Activated T-cell treated with anti-CD3 and anti-CD28 coated beads for 24 hours (primary cell): ENCODE measurements at places on chromosomes 5 and 9.

GRCh38 chr5:81214848-81215247, 18.3 kb upstream of the CKMT2 start:
- DNase-seq: no peak

DNA sequence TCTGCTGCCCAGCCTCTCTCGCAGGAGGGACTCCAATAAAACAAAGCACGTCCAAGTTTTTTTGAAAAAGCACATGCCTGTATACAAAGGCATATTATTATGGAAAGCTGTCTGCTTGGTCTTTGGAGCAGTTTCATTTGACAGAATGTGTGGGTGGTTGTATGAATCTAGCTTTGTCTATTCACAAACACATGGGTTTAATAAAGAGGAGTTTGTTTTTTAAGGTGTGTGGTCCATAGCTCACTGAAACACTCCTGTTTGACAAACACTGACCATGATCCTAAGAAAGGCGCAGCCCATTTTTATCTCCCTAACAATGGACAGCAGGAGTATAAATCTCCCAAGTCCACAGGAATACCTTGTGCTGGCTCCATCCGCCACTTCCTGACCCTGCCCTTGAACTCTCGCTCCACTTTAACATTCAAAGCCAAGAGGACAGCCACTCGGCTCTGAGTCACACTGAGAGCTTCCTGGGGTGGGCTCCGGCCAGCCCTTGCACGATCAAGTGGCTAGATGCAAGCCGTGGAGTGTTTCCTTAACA, 371.9 kb downstream of the EBF1 start:
- no peak for DNase-seq

DNA sequence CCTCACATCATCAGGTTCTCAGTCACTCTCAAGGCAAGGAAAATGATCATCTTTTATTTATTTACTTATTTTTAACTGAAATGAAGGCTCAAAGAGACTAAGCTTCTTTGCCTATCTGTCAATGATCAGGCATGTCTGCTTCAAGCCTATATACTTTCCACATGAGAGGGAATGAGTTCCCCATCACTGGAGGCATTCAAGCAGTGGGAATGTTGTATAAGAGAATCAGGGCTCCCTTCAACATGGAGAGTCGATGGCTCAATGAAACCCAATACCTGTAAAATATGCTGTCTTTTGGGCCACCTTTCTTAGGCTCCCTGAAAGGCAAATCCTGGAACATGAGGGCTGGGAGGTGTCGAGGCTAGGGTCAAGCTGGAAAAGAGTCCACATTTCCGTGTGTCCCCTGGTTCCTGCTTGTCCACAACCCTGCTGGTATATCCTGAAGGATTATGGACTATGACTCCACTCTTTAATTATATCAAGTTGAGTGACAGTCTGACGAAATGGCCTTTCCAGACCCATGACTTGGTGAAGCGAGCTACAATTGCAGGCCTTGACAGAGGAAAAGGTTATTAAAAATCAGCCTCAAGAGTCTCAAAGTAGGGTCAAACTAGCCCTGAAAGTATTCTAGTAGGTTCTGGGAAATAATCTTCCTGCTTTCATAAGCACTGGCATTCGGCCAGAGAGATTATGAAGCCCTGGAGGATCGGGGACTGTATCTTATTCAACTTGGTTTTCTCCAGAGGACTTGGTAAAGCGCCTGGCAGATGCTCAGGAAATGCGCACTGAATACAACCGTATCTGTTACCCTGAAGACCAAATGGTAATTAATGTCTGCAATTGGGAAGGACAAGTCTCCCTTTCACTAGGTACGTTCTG, 145.9 kb upstream of the TBC1D2 start:
- no peak for DNase-seq

- DNase-seq: no peak
Observed at GRCh38 chr5:59358005-59358861, 535.3 kb downstream of the PDE4D start.

GRCh38 chr9:99030092-99030511, 74.8 kb upstream of the TGFBR1 start:
- DNase-seq: no peak

GRCh38 chr9:126616521-126616976, 2.8 kb downstream of the LMX1B start:
- DNase-seq: no peak

DNA sequence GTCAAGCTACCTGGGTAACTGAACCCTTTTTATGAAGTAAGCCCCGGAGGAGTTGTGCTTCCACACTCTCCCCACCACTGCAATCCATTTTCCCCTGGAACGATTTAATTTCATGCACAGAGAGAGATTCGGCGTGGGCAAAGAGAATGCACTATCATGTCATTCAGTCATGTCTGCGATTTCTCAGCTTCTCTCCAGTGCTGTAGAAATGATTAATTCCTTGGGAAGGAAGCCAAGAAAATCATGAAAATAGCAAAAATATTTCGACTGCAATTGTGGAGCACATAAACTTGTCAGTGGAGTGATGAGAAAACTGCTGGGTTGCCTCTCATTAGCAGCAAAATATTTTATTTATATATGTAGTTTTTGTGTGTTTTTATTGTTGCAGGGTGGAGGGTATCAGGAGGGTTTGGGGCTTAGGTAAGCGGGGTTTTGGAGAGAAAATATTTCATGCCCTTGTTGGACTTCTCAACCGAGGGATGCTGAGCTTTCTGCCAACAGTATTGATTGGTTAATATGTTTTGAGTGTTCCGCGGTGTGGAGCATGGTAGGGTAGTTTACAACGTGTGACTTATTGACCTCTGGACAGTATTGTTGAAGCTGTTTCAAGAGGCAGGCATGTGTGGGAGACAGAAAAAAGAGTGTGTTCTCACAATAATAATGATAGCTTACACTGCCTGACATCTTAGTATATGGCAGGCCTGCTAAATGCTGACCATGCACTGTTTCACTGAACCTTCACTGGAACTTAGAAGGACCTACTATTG, 69.3 kb downstream of the SGCD start:
- no peak for DNase-seq

DNA sequence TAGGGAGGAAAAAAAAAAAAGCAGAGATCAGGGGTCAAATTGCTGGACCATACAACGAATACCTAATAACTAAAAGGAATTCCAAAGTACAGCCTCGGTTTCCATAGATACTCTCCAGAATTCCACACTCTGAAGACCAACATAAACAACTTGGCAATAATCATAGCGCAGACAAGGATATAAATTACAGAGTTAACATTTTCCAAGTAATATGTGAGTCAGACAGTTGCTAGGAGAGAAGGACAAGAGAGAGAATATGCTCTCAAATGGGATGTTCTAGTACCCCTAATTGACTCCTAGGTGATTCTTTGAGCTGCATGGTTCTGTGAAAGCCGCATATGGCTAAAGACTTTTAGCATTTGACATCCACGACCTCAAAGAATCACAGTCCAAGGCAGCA, 165.2 kb downstream of the FRMD3 start:
- no peak for DNase-seq

GRCh38 chr9:136442265-136442664, 2.6 kb upstream of the INPP5E start:
- DNase-seq: no peak

DNA sequence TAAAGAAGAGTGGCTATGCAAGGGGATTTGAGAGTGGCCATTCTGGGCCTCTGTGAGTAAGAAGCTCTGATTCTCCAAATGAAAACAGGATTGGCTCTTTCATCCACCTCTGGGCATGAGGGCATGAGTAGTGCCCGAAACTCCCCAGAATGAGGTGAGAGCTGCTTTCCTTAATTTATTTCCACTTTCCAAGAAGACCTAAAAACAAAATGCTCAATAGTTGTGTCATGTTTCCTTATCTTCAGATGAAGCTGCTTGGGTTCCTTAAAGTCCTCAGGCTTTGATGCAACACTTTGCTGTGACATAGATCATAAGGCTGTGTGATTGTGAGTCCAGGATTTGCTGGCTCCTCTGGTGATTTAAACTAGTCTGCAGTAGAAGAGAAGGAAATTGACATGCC, 3.1 kb upstream of the ZCCHC10 start:
- DNase-seq: no peak

DNA sequence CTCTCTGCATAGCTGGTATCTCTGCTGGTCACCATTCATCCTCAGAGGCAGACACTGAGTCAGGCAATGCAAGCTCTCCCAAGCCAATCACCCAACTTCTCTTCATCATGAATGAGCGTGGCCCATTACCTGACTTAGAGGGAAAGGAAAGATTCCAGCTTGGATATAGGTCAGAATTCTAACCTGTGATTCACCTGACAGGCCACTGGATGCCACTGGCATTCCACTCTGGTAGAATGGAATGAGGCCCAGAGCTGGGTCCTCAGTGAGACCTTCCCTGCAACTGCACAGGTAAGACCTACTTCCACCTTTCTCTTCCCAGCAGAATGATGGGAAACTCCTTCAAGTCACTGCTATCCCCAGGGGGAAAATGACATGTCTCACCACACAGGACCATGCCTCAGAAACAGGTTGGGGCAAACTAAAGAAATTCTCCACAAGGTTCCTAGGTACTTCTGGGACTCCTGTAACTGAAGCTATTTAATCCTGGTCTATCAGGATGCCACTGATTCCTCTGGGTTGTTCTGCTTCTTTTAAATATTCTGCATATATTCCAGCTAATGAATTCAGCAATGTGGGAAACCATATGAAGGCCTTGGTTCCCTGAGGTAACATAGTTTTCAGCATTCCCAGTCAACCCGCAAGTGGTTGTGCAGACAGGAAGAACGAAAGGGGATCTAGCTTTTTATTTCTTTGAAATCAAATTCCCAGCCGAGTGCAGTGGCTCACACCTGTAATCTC, 62.0 kb downstream of the SUSD1 start:
- DNase-seq: no peak

DNA sequence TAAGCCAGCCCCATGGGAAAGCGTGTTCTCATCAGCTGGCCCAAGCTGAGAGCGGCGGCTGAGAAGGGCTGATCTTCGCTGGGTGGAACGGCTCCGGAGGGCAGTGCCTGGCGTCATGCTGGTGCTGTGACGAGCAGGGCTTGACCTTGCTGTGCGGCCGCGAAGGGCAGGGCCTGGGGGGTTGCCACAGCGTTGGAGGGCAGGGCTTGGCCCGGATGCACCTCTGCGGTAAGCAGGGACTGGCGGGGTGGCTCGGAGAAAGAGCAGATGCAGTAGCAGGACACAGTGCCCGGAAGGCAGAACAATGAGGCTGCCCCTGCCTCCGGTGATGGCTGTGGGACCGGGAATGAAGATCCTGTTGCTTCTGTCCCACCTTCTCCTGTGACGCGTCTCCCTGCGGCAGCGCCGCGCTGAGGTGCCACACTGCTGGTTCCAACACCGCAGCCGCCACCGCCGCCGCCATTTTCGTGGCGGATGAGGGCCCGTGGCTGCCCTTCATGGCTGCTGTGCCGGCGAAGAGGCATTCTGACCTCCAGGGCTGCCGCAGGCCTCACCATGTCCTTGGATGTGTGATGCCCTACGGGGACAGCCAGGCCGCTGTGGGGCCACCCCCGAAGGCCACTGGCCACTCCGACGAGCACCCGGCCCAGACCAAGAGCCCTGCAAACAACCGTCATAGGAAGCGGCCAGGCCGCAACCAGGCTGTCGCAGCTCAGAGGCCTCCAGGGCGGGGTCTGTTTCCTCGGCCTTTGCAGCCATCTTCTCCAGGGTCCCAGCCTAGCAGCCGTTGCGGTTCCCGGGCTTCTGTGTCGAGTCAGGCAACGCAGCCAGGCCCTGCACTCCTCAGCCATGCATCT, 890.5 kb upstream of the CTNND2 start:
- no peak for DNase-seq

DNA sequence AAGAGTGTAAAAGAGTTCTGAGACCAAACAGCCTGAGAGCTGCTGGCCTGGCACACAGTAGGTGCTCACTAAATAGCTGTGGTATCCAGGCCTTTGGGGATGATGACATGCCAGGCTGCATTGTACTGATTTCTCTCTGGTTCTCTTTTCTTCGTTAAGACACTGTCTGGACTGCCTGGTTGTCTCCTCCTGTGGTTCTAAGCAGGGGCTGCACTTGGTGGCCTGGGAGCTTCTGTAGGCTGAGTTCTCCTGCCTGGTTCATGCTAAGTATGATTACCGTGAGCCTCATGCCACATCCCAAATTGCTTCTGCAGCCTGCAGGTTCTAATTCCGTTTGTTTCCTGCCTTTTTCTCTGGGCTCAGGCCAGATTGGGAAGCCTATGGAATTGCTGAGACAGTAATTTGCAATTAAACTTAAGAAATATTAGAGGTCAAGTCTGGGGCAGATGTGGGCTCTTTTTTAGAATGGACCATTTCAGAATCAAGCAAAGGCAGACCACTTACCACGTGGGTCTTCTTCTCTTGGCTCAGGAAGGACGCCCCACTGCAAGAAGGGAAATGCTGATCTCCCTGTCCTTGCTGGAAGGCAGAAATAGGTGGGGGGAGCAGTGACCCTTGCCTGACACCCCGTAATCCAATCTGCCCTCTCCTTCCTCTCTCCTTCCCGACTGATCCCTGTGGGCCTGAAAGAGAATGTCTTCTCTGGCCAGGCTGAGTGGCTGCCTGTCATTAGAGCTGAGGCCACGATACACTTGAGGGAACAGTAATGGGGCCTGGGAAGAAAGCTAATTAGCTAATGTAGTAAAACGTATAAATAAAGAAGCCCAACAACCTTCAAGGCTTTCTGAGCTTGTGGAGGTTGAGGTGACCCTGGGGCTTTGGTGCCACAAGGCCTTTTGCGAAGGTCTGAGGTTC, 21.9 kb upstream of the BOD1 start:
- DNase-seq: no peak

GRCh38 chr9:77475641-77476473, 172.3 kb downstream of the GNA14 start:
- DNase-seq: peak; percentile 31

- DNase-seq: no peak
Observed at GRCh38 chr9:19136129-19136528, 8.8 kb upstream of the PLIN2 start.

DNA sequence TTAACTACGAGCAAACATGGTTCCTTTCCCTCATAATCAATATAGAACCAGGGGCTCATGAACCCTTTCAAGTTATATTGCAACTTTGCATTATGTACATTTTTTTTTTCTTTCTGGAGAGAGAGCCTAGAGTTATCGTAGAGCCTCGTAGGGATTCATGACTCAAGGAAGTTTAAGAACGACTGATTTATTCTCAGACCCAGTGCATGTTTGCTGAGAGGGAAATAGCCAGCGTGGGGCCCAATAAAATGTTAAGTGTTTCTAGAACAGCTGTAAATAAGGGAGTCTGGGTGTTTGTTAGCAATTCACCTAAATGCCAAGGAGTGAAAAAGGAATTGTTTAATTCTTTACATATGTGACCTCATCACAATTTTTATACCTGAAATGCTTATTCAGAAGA, 119.0 kb upstream of the KLF9 start:
- DNase-seq: no peak

DNA sequence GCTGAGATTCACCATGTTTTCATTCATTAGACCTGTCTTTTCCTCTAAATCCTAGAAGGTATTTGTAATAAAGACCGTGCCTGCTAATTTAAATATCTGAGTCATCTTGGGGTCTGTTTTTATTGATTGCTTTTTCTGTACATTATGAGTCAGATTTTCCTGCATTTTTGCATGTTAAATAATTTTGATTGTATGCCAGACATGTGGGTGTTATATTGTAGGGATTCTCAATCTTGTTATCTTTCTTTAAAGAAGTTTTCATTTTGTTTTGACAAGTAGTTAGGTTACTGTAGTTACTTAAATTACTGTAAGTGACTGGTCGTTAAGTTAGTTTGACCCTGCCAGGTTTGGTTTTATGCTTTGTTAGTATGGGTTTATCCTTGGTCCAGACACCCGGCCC, 35.1 kb downstream of the EXOSC2 start:
- no peak for DNase-seq
